ENCODE measurements at places on chromosomes 2 and 18.

GRCh38 chr2:158493458-158493857 is 36.7 kb downstream of the PKP4 start:
- no peak for DNase-seq

GRCh38 chr18:47263430-47264307 is 12.2 kb upstream of the SKOR2 start:
- DNase-seq = no peak

DNA sequence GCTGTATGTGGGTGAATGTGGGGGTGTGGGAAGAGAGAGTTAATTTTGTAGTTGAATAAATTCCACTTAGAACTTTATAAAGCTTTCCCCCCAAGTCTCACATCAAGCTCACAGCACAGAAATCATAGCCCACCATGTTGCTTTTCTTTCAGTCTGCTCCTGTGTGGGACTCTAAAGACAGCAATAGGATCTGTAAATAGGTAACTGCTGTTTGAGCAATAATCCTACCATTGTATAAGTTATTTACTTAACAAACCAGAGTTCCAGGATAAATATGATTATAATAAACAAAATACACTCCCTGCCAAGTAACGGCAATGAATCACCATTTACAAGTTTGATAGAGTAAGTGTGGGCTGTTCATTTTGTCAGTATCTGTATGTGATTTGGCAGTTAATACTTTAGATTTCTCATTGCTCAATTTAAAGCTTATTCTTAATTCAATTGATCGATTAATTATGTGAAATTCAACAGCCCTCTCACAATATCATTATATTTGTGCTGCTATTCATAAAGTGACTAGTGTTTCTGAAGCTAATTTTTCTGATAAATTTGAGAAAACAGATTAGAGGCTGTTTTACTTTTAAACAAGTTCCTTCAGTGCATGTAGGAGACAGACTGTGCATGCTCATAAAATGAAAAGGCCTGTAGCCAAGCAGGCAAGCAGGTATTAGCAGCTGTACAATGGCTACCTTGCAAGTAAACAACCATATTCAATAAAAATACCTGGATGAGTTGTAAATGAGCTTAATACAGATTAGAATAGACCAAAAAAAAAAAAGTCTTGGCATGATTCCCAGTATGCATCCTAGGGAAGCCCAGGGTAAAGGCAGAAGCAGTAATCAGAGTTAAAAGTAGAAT is 142.7 kb downstream of the PDE11A start:
- DNase-seq = no peak

GRCh38 chr2:43057026-43057741 is 169.2 kb downstream of the ZFP36L2 start:
- DNase-seq = no peak

DNA sequence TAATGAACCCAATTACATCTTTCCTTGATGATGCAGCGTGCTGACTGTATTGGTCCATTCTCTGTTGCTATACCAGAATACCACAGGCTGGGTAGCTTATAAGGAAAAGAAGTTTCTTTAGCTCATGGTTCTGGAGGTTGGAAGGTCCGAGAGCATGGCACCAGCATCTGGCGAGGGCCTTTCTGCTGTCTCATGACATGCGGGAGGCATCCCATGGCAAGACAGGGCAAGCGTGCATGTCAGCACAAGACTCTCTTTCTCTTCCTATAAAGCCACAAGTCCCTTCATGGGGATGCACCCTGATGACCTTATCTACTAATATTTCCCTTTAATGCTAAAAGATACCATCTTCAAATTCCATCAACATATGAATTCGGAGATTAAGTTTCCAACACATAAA is 122.8 kb upstream of the FHL2 start:
- DNase-seq = no peak

- no peak for DNase-seq
Observed at GRCh38 chr2:199257261-199258224, 200.2 kb downstream of the SATB2 start.

DNA sequence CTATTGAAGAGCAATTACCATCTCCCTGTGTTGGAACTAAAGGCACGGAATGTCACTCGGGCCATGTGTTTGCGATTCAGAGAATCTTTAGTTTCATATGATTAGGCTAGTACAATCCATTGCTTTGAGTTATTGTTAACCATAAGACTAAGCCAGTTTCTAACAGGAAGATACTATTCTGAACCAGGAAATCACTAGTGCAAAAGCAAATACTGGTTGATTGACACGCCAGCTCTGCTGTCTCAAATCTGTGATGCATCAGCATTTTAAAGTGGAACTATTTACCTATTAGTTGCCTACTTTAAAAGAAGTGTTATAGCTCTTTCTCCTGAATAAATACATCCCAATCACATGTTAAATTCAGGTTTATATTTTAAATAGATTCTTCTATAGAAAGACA is 61.9 kb downstream of the AFTPH start:
- no peak for DNase-seq

DNA sequence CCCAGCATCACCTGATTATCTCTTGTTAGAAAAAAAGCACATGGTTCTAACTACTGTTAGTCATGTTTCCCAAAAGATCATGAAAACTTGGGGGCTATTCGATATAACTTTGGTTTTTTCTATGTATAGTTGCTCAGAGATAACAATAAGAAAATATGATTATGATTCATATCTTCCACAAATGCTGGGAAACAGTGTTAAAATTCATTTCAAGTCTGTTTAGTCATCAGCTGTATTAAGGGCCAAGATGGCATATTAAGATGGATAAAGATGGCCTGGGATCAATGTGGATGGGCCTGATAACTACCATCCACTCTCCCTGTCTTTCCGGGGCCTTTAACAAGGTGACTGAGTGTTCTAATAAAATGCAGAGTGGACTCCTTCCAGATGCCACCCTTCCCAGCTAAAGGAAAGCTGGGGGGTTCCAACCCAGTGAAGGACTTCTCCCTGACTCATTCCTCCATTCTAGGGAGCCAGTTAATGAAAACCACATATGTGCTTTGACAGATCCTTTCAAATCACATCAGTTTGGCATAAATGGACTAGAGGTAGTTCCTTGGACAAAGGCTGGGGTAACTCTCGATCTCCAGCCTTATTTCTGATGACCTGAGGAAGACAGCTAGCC is 221.6 kb downstream of the VAPA start:
- DNase-seq = no peak

- no peak for DNase-seq
Observed at GRCh38 chr2:16553226-16553625, 112.4 kb downstream of the CYRIA start.

GRCh38 chr2:174121175-174121574 is 127.2 kb downstream of the OLA1 start:
- DNase-seq = no peak

DNA sequence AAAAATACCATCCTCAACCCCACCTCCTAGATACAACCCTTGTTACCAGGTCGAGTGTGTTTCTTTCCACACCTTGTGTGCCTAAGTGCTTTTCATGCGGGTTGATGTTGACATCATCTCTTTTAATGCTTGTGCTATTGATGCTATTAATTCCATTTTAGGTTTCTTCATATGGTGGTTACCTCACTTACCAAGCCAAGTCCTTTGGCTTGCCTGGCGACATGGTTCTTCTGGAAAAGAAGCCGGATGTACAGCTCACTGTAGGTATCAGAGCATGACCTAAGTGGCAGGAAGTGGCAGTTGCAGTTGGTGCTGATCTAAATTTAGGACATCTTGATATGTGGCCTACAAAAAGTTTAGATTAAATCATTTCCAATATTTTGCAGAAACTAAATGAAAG is 149.9 kb upstream of the TTC39C start:
- no peak for DNase-seq

- no peak for DNase-seq
Observed at GRCh38 chr18:8685141-8685913, 20.0 kb upstream of the MTCL1 start.

- DNase-seq = no peak
Observed at GRCh38 chr2:68089961-68090360, 27.2 kb upstream of the C1D start.

GRCh38 chr2:106638580-106638979 is 151.4 kb downstream of the CD8B2 start:
- no peak for DNase-seq

DNA sequence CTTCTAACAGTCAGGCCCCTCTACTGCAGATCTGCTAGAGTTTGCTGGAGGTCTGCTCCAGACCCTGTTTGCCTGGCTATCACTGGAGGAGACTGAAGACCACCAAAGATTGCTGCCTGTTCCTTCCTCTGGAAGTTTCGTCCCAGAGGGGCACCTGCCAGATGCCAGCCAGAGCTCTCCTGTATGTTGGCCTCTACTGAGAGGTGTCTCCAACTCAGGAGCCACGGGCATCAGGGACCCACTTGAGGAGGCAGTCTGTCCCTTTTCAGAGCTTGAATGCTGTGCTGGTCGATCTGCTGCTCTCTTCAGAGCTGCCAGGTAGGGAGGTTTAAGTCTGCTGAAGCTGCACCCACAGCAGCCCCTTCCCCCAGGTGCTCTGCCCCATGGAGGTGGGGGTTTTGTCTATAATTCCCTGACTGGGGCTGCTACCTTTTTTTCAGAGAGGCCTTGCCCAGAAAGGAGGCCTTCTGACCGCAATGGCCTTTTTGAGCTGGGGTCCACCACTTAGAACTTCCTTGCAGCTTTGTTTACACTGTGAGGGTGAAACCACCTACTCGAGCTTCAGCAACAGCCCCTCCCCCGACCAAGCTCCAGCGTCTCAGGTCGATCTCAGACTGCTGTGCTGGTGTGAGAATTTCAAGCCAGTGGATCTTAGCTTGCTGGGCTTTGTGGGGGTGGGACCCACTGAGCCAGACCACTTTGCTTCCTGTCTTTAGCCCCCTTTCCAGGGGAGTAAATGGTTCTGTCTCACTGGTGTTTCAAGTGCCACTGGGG is 566.0 kb downstream of the NR4A2 start:
- no peak for DNase-seq

GRCh38 chr2:130755256-130756052 is at the start of gene AMER3:
Gene AMER3, plus strand, starts transcription at chr2:130755540. Its CDS starts 6,533 bp downstream, at chr2:130762073.
- no peak for DNase-seq

DNA sequence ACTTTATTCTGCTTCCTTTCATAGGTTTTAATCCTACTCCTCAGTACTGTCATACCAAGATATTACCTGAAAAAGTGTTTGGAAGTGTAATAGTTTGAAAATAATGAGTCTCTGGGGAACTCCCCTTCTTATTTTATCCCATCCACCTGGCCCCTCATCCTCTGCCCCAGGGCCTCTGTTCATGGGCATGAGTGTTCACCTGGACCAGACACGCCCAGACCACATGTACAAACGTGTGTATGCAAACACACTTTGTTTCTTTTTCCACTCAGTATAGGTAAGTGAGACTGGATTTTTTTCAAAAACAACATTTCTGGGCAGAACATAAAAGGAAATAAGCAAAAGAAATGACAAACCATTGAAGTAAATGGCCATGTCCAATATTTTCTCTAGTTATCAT is 62.1 kb upstream of the THSD7B start:
- no peak for DNase-seq

GRCh38 chr2:172442072-172442895 is 14.9 kb downstream of the ITGA6 start:
- DNase-seq = no peak

- DNase-seq = no peak
Observed at GRCh38 chr2:113202305-113203216, 28.8 kb downstream of the PSD4 start.

DNA sequence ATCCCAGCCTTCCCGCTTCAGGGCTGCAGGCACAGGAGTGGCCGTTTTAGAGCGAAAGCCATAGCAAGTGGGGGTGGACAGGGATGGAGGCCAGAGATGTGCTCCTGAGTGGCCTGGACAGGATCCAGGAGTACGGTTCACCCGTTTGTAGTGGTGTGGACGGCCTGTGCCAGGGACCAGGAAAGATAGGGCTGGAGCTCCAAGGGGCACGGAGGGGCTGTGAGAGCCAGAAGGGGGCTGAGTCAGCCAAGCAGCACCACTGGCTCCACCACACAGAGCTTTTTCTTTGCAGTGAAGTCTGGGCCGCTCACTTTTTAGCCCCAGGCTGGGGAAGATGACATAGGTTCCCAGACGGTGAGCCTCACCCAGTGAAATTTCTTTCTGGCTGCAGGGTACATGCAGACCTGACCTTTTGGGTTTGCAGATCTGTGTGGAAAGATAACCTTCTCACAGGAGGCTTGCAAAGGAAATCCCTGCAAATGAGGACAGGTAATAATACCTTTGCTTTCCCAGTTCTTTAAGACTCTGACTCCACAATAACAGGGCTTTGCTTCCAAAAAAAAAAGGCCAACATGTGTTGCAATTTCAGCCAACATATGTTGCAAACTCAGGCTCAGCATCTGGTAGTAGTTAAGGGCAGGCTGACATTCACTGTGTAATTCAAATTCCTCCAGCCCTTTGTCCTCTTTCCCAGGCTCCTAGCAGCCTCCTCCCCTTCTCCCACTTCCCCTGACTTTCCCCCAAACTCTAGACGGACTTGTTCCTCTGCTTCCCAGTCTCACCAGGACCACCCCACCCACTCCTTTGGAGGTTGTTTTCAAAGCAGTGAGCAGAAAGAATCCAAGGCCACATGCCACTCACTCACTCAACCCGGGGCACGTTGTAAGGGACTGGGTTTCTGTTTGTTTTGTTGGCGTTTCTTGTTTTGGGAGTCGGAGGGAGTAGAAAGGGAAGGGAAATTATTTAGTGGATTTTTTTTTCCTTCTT is 20.3 kb upstream of the LAPTM4A start:
- no peak for DNase-seq

DNA sequence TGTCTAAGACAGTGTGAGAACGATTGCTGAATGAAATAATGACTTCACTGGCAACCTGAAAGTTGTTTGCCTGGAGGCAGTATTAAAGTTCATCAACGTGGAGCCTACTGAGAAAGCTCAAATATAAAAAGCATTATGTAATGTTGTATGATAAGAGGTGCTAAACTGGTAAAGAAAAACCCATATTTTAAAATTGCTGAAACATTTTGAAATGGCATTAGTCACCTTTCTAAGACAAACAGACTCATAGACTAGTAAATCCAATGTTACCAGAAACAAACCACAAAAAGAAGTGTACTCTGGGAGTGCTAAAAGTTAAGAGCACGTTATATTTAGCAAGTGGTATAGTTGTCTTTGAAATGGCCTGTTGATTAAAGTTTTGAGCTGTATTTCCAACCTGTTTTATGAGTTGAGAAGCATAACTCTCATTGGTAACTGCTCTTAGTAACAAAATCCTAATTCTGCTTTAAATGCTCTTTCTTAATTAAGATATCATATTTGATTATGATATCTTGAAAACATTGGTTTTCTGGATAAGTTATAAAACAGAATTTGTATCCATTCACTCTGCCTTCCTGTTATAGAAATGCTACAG is 62.7 kb downstream of the CYP1B1 start:
- DNase-seq = no peak

DNA sequence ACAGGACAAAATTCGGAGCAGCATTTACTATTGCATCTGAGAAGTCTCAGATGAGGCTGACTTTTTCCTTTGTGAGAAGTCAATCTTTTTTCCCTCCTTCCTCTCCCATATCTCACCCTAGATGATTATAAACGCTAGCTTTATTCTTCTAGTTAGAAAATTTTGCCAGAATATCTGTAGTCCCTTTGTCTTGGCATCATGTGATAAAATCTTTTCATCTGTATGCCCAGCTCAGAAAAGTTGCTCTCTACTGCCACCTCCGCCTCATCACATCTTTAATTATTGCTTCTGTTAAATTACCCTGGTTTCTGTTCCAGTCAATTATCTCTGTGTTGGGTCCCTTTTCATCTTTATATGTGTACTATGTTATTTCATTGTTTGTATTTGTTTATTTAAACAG is 210.8 kb upstream of the SLC35G4 start:
- no peak for DNase-seq
